ENCODE measurements at places on chromosomes 16 and 17.
A peak's percentile ranks its signal among the peaks of the same experiment; 100 is the strongest.

DNA sequence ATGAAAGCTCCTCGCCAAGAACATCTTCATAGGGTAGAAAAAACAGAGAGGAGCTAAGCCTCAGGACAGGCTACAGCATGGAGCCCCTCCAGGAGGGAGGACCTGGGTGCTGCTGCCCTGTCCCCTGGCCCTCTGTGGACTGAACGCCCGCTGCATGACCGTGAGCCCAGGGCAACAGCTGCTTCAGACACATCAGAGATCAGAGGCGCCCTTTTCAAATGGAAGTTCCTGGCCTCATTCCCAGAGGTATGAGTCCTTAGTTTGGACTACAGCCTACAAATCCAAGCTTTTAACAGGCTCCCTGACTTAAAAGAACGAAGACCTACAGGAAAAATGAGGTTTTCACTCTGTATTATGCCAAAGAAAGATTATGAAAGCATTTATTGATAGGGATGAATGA lies 48.5 kb downstream of the ZNF18 start:
- no peak for DNase-seq

DNA sequence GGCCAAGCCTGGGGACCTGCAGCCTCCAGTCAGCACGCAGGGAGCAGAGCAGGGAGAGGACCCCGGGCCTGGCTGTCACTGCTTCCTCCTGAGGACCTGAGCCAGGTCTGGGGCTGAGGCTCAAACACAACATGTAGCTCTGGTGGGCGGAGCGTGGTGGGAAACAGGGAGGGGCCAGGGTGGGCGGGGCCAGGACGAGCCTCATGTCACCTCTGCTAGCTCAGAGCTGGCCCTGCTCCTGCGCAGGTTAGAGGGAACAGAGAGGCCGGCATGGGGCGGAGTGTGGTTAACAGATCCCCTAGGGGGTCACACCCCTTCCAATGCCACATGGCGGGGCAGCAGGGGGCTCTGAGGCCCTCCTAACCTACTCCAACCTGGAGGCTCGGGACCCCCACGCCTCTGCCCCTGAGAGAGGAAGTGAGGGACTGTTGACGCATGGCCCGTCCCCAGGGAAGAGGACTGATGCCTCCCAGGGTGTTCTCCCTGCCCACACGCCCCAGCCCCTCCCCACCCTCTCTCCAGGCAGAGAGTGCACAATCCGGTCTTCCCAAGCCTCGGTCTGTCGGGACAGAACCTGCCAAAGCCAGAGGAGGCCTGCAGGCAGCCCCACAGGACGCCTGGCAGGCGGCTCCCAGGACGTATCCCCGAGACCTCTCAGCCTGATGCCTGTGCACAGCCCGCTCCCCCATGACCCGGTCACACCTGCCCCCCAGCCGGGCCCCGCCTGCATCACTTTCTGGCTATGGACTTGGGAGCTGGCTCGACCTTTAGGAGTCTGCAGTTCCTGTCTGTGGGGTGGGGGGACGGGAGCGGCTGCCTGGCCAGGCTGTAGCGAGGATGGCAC lies 15.2 kb downstream of the PIEZO1 start:
- DNase-seq, result peak; percentile 47

GRCh38 chr17:14225254-14225980 lies 11.2 kb downstream of the CDRT15 start:
- no peak for DNase-seq

- no peak for DNase-seq
Observed at GRCh38 chr17:67718325-67718941, 697 bp downstream of the NOL11 start.

DNA sequence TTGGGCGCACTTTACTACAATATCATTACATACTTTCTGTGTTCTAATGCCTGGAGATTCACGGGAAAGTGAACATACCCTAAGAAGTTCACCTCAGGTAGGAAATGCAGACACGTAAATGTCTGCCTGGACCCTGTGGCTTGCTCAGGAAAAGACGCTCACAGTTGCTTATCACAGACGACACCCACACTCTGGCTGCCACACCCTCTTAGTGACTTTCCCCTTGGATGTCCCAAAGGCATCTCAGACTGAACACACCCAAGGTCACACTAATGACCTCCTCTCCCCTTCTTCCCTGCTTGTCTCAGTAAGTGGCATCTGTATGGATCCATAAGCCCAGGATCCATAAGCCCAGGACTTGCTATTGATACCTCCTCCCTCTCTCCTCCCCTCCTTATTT lies 32.6 kb downstream of the CDRT15 start:
- no peak for DNase-seq

GRCh38 chr16:71572497-71573116 lies 4.3 kb downstream of the TAT start:
- DNase-seq, result no peak

- no peak for DNase-seq
Observed at GRCh38 chr16:78244131-78244895, 144.9 kb downstream of the WWOX start.

- no peak for DNase-seq
Observed at GRCh38 chr17:45341533-45342158, 24.8 kb upstream of the MAP3K14 start.

- no peak for DNase-seq
Observed at GRCh38 chr17:50601823-50602375, 32.8 kb upstream of the ABCC3 start.

DNA sequence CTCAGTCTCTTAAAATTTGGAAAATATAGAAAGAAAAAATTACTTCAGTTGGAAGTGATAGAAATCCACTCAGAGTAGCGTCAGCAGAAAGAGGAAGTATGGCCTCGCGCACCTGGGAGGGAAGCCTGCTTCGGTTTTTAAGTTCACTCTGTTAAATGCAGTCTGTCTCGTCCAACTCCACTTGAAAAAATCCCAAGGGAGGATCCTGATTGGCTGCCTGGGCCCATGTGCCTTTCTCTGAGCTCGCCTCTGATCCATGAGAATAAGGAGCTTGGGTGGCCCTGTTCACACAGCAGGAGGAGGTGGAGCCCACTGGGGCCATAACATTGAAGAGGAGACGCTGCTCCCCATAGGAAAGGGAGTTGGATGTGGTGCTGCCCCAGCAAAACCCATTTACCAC lies 40.7 kb downstream of the DNAJA2 start:
- DNase-seq, result no peak

- DNase-seq, result no peak
Observed at GRCh38 chr16:16120044-16120381, 103.3 kb downstream of the ABCC6 start.

GRCh38 chr16:78593352-78593751 lies 493.9 kb downstream of the WWOX start:
- no peak for DNase-seq

GRCh38 chr17:17356931-17357270 lies 53.7 kb downstream of the NT5M start:
- DNase-seq, result no peak

- no peak for DNase-seq
Observed at GRCh38 chr16:3431779-3432219, 11.5 kb downstream of the ZNF597 start.

DNA sequence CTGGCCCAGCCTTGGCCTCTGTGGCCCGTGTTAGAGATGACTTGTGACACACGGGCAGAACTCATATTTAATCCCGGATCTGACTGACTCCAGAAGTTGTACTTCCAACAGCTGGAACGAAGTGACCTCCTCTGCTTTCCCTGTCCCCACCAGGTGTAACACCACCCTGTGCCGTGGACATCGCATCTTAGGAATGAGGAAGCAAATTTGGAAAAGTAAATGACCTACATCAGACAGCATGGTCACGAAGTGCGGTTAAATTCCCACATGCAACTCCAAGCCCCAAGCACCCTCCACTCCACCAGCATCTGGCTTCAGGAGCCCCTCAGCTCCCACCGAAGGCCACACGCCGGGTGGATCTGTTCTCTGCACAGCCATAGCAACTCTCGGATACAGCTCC lies 2.9 kb downstream of the TK1 start:
- no peak for DNase-seq

DNA sequence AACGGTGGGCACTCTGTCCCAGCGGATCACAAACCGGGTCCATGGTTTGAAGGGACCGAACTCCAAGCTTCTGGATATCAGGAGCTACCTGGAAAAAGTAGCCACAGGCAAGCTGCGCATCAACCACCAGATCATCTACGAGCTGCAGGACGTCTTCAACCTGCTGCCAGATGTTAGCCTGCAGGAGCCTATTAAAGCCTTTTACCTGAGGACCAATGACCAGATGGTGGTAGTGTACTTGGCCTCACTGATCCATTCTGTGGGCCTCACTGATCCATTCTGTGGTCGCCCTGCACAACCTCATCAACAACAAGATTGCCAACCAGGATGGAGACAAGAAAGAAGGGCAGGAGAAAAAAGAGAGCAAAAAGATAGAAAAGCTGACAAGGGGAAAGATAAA lies 6.3 kb upstream of the CEP112 start:
- DNase-seq, result no peak

DNA sequence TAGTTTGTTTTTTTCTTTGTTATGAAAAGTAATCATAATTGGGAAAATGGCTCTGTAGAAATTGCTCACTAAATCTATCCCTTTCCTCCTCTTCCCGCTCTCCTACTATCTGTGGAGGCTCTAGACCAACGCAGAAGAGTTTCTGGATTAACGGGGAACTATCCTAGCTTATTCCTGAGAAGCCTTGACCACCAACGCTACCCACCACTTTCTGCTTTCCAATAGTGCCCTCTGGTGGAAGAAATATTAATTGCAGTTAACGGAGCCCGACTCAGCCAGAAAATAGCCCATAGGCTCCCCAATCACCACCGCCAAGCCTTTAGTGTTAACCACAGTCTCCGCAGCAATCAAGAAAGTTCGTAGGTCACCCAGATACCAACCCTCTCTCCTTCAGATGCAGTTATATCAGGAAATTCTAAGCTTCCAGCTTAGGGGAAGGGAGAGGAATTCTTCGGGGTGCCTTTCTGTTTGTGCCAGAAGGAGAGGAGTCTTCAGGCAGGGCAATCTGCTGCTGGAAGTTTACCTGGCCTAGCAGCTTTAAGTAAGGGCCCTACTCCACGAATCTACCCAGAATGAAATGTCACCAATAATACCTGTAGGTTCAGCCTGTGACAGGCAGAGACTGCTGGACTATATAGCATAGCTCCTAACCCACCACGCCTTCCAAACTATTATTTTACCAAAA lies 23.0 kb upstream of the NSRP1 start:
- peak; percentile 24 for DNase-seq

GRCh38 chr16:1050516-1050915 lies 22.0 kb upstream of the SSTR5 start:
- no peak for DNase-seq

- no peak for DNase-seq
Observed at GRCh38 chr17:8837563-8838075, 29.9 kb downstream of the PIK3R6 start.

DNA sequence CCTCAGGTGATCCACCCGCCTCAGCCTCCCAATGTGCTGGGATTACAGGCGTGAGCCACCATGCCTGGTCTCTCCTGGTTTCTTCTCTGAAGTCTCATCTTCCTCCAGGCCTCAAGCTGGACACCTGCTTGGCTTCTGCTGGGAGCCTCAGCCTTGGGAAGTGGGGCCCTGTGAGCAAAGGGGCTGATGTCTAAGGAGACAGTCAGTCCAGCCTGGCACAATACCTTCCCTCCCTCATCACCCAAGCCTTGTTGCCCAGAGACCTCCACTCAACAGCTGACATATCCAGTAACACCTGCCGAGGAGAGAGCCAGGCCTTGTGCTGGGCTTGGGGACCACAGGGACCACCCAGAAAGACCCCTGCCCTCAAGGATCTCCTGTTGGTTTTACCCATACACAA lies 251.6 kb downstream of the GSG1L start:
- no peak for DNase-seq

DNA sequence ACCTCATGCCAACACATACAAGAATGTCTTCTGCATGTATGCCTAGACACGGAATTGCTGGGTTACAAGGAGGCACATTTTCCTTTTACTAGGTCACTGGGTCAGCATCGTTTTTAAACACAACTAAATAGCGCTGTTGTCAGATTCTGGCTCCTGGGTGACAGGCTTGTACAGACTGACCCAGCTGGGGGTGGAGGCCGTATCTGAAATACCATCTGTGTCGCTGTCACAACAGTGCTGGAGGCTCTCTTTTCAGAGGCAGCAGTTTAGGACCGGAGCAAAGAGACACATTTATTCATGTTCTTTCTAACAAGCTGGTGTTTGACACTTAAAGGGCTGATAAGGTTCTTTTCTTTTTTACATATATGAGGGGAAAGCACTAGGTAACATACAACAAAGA lies 403.0 kb upstream of the ASIC2 start:
- DNase-seq, result no peak

All from NCI-H2029 (cell line).